Thoracic aorta (tissue), 2 donors: ENCODE measurements at places on chromosomes 6 and 20.

DNA sequence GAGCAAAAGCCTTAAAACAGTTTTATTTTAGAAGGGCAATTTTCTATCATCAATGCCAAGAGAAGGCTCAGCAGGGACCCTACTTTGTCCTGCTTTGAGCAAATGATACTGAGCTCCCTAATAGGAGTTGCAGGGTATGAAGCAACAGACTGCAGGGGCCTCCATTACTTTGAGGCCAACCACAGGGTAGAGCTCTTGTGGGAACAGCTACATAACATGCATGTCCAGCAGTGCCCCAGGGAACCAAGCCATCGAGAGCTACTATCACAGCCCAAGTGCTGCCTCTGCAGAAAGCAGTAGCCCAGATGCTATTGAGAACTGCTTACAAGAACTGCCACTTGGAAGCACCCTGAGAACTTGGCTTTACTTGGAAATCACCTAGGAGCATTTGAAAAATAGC, 222.1 kb downstream of the LAMA2 start:
- H3K4me3 ChIP-seq = no peak overlapping the region
- H3K27me3 ChIP-seq = no peaks in the 10 kb centered on the region
- H3K4me1 ChIP-seq = peaks cover 16% of the 10 kb centered on the region
- H3K27ac ChIP-seq = no peak overlapping the region
- H3K36me3 ChIP-seq = no peaks in the 10 kb centered on the region
- DNase-seq = no peak

DNA sequence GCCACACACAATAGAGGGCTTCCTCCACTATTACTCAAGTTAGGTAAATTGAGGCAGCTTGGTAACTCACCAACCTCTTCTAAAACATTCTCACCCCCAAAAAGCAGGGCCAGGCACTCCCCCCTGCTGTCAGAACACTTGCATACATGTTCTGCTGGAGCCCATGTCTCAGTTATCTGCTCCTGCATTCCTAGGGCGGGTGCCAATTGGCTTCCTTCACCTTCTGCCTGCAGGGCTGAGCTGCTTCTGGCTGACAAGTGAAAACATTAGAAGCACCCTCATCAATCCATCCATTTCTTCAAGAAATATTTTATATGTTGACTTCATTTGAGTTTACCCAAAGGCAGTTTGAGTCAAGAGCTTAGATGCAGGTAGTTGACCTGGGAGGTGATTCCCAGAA, 4.5 kb upstream of the ENTPD6 start:
- no peak overlapping the region for H3K27ac ChIP-seq
- no peaks in the 10 kb centered on the region for H3K36me3 ChIP-seq
- H3K27me3 ChIP-seq = no peaks in the 10 kb centered on the region
- H3K4me1 ChIP-seq = peaks cover 22% of the 10 kb centered on the region
- H3K4me3 ChIP-seq = no peak overlapping the region

GRCh38 chr6:52077180-52077884, 10.1 kb downstream of the PKHD1 start:
- no peaks in the 10 kb centered on the region for H3K4me1 ChIP-seq
- no peak overlapping the region for H3K4me3 ChIP-seq
- DNase-seq = no peak
- no peak overlapping the region for H3K27ac ChIP-seq

GRCh38 chr6:4813055-4813454, 36.9 kb downstream of the CDYL start:
- H3K4me3 ChIP-seq = no peak overlapping the region
- no peak overlapping the region for H3K27ac ChIP-seq
- H3K27me3 ChIP-seq = no peaks in the 10 kb centered on the region

DNA sequence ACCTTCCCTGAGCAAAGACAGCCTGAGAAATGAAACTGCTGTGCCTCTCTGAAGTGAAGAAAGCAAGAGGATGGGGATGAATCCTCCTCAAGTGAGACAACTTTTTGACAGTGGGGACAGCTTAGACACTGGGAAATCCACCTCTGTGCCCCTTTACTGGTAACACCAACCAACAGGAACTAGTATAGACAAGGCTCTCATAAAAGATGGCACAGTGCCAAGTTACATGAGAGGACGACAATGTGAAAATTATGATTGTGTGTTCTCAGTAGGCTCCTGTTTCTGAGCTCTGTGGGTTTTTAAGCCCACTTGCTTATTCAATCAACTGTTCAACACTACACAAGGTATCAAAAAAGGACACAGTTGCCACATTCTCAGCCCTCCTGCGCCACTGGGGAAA, 41.6 kb upstream of the LYRM2 start:
- DNase-seq = no peak
- H3K4me1 ChIP-seq = peaks cover 10% of the 10 kb centered on the region
- H3K4me3 ChIP-seq = no peak overlapping the region
- peaks cover 44% of the 10 kb centered on the region for H3K36me3 ChIP-seq

- H3K27ac ChIP-seq = peak overlapping the region; percentile 63
- H3K4me3 ChIP-seq = peak overlapping the region; percentile 48
- no peaks in the 10 kb centered on the region for H3K27me3 ChIP-seq
- DNase-seq = no peak
- H3K4me1 ChIP-seq = no peaks in the 10 kb centered on the region
- H3K36me3 ChIP-seq = no peaks in the 10 kb centered on the region
These were observed 82.9 kb upstream of the MPC1 start for GRCh38 chr6:166465671-166466087.

- no peaks in the 10 kb centered on the region for H3K36me3 ChIP-seq
- H3K4me1 ChIP-seq = peaks cover 29% of the 10 kb centered on the region
- DNase-seq = no peak
- H3K27me3 ChIP-seq = no peaks in the 10 kb centered on the region
- H3K27ac ChIP-seq = no peak overlapping the region
- no peak overlapping the region for H3K4me3 ChIP-seq
These were observed 154.9 kb downstream of the FOXA2 start for GRCh38 chr20:22429175-22430153.
